Cardiac septum (tissue), 1 donor: ENCODE measurements at places on chromosomes 5 and 9. TPM values are rescaled to one million over a fixed set of nuclear protein-coding genes. Genes with fewer than 3 reads are reported as not detected.

DNA sequence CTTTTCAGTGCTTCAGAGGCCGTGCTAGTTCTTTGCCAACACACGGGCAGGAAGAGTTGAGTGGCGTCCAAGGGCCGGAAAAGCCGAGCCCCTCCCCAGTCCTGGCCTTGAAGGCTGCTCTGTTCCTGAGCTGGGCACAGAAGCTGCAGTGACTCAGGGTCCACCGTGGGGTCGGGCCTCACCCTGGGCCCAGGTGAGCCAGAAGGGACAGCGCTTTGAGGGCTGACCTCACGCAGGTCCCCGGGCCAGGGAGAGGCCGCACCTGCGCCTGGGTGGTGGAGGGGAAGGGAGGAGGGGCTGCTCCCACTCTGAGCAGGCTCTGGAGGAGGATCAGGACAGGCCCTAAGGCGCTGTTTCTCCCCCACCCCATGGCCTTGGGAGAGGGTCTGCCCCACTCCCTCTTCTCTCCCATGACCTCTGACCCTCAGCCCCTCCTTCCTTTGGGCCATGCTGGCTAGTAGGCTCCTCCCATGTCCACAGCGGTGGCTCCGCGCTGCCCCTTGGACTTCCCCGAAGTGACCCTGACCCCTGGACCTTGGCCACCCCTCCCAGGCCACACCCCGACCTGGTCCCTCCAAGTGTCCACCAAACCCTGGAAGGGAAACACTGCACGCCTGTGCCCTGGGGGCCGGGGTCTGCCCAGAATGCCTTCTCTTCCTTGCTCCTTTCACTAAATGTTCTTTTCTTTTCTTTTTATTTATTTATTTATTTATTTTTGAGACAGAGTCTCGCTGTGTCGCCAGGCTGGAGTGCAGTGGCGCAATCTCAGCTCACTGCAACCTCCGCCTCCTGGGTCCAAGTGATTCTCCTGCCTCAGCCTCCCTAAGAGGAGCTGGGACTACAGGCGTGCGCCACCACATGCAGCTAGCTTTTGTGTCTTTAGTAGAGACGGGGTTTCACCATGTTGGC lies 19.7 kb upstream of the SLC6A19 start:
- DNase-seq, result no peak

DNA sequence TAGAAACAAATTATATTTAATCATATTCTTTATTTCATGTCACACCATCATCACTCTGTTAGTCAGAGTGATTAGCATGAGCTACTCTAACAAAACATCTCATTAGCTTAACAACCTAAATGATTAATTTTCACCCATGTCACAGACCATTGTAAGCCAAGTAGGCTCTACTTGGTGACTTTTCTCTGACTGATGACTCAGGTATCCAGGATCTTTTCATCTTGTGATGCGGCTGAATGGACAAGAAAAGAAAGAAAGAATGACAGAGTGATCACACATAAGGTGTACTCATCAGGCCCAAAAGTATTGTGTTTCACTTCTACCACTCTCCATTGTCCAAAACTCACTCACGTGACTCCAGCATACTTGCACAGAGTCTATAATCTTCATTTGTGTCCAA lies 299.3 kb downstream of the ANXA1 start:
- DNase-seq, result no peak

GRCh38 chr9:33794560-33794959 lies 801 bp upstream of the PRSS3 start:
- no peak for DNase-seq

- no peak for DNase-seq
These were observed 34.2 kb downstream of the SECISBP2 start for GRCh38 chr9:89352451-89352850.

DNA sequence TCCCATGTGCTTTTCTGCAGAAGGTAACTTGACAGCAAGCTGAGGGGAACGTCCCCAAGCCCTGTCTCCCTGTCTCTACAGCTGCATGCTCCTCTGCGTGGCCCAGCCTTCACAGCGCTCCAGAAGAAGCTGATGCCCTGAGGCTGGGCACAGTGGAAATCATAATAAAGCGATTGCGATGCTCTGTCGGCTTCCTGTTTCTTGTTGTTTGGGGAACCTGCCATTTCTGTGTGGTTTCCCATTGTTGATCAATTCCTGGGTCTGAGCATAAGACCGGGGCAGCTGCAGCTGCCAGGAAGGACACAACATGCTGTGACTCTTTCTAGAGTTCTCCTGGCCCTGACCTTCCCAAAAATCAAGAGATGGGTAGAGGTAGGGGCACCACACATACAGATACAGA lies 7.2 kb upstream of the DNAJB5 start:
- no peak for DNase-seq

- no peak for DNase-seq
These were observed 226.0 kb downstream of the HINT1 start for GRCh38 chr5:130939059-130939458.

DNA sequence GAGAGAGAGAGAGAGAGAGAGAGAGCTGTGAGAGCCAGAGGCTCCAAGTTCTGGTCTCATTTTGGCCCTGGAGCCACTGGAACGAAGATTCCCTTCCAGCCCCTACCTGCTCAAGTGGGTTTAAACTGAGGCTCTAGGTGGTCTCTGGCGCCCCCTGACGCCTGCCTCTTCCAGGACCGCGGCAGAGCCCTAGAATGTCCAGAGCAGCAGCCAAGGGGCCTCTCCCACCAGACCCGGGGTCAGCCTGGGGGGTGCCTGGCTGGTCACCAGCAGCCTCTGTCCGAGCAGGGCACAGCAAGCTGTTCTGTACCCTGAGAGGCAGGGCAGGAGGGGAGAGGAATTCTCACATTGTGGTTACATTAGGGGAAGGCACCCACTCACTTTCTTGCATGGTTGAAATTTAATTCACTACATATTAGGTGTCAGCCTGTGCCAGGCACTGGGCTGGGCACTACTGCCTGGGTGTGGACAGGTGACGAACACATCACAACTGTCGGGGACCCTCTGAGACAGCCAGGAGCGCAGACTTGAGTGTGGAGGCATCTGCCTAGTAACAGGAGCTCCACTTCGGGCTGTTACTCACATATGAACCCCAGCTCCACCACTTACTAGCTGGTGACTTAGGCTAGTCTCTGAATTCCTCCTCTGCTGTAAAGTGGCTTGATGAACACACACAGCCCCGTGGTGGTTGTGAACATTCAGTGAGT lies 44.5 kb downstream of the AMBP start:
- DNase-seq, result peak; percentile 75

Gene PRSS3
- not detected for total RNA-seq
